ENCODE measurements at places on chromosomes 1 and 21.

- DNase-seq, result no peak
Measured at GRCh38 chr1:84450910-84451309, 28.2 kb upstream of the RPF1 start.

DNA sequence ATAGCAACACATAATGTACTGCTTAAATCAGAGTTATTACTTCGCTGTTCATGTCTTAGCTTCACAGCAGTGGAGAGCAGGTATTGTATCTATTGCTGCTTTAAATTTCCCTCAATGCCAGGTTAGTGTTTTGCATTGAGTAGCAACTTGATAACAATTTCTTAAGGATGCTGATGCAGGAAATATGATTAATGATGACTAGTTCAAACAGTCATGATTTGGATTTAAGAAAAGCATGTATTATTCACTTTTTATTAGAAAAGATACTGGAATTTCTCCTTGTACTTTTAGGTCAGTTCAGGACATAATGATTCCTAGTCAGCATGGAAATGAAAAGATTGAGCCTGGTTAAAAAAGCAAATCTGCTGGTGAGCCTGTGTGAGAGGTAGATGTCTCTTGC, 67.2 kb upstream of the ARHGAP29 start:
- DNase-seq, result no peak

GRCh38 chr1:212738330-212738729, 38.7 kb upstream of the BATF3 start:
- DNase-seq, result no peak

- DNase-seq, result no peak
Measured at GRCh38 chr21:34844013-34844923, 175.5 kb downstream of the CLIC6 start.

GRCh38 chr1:70994753-70995268, 52.8 kb downstream of the PTGER3 start:
- no peak for DNase-seq

- DNase-seq, result no peak
Measured at GRCh38 chr1:94986783-94987182, 59.9 kb upstream of the CNN3 start.

- no peak for DNase-seq
Measured at GRCh38 chr21:25254491-25255174, 352.6 kb downstream of the MRPL39 start.

GRCh38 chr1:196034080-196034706, 574.0 kb downstream of the KCNT2 start:
- DNase-seq, result no peak

DNA sequence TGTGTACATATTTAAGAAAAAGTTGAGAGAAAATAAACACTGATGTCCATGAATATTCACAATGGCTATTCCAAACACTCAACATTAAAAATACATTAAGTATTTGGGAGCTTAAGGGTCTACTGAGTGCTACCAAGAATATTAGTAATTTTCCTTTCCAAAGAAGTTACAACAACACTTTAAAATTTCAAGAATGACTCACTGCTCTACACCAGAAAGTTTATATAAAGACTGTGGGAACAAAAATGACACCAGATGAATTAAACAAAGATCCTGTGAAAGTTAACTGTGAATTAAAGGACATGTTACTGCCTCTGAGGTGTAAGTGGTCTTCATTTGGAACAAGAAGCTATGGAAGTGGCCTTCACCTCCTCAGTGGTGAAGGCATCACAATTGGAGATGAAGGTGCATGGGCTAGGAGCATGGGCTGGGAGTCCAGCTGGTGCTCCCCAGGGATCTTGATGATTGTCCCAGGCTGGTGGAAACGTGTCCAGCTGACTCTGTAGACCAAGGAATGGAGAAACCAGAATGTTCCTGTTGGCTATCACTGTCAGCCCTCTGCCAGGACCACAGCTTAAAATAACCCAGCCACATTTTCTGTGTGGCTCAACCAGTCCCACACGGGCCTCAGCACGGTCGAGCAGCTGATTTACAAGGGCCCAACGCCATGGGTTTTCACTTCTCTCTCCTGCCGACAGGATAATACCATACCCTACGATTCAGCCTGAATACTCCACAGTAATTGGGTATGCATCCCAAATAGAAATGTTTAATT, 28.8 kb downstream of the TAF5L start:
- no peak for DNase-seq

DNA sequence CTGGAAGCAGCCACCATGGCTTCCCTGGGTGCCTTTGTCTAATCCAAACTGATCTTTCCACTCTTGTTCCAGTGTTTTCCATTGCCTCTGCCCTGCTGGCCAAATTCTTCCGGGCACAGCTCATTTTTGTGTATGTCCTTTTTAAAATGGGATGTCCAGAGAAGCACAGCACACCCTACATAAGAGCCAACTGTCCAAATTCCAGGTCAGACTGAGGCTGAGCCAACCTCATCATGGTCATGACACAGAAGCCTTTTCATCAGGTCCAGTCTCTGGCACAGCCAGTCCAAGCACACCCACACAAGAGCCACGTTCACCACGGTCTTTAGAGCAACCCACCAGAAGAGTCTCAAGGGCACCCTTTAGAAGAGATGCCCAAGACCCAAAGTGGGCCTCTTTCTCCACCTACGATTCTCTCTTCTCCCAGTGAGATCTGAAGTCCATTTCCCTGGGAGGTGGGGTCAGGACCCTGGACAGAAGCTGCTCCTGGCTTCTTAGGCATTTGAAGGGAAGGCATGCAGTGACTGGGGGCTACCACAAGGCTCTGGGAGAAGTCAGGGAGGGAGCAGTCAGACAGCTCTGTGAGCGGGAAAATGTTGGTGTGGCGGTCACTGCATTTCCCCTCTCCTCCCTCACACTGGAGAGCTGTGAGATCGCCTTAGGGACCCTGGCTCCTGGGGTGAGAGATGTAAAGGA, 53.2 kb downstream of the SYT2 start:
- no peak for DNase-seq

- no peak for DNase-seq
Measured at GRCh38 chr21:16239659-16240265, 510.0 kb downstream of the USP25 start.

DNA sequence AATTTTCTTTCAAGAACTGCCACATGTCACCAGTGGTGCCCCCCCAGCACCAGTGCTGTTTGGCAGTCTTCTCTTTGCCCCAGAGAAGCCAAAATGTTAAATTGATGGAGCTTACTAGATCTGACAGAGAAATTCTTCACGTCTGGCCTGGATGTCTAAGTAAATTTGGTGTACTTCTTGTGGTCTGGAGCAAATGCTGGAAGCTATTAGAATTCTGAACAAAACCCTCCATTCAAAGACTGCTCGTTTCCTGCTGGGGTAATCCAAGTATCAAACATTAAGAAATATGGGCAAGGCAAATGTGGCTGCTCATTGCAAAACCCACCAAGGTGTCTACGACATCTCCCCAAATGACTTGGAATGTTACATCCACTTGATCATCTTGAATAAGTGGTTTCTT, 92.3 kb downstream of the ROR1 start:
- no peak for DNase-seq

GRCh38 chr1:10833630-10834557, 37.4 kb upstream of the CASZ1 start:
- DNase-seq, result no peak

DNA sequence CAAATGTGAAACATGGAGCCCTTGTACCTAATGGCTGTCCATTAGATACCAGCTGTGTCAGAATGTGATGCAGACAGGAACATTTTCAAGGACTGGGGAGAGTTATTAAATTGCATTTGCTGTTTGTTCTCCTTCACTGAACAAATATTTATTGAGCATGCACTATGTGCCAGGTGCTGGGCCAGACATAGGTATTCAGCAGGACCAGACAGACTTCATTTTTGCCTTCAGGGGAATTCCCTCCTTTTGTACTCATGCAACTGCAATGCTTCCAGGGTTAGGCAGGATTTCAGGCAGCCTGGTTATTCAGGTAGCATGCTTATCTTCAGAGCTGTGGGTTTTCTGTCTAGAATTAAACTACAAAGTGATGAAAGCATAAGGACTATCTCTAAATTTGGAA, 64.2 kb upstream of the SMYD2 start:
- DNase-seq, result no peak

DNA sequence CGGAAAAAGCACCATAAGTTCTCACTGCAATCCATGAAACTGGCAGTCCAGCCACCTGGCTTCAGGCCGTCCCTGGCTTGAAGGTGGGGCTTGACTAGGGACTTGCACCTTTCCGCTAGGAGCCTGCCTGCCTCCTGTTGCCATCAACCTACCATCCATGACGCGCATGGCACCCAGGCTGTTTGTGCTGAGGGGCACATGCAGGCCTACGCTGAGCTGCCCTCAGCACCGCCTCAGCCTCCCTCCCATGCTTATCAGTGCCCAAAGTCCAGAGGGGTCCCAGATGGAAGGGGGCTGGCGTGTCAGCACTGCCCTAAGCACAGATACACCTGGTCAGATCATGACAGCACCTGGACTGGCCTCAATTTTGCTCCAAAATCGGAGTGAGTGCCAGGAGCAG, 190.2 kb upstream of the LYPLAL1 start:
- DNase-seq, result no peak

- DNase-seq, result no peak
Measured at GRCh38 chr1:23927097-23927496, 13.9 kb upstream of the CNR2 start.

GRCh38 chr1:154689083-154689482, 81.1 kb upstream of the ADAR start:
- no peak for DNase-seq

- no peak for DNase-seq
Measured at GRCh38 chr1:93143769-93144168, 36.4 kb downstream of the TMED5 start.

- DNase-seq, result no peak
Measured at GRCh38 chr1:117146072-117146471, 24.5 kb upstream of the TRIM45 start.

- DNase-seq, result no peak
Measured at GRCh38 chr1:58792846-58793245, 9.0 kb upstream of the JUN start.

DNA sequence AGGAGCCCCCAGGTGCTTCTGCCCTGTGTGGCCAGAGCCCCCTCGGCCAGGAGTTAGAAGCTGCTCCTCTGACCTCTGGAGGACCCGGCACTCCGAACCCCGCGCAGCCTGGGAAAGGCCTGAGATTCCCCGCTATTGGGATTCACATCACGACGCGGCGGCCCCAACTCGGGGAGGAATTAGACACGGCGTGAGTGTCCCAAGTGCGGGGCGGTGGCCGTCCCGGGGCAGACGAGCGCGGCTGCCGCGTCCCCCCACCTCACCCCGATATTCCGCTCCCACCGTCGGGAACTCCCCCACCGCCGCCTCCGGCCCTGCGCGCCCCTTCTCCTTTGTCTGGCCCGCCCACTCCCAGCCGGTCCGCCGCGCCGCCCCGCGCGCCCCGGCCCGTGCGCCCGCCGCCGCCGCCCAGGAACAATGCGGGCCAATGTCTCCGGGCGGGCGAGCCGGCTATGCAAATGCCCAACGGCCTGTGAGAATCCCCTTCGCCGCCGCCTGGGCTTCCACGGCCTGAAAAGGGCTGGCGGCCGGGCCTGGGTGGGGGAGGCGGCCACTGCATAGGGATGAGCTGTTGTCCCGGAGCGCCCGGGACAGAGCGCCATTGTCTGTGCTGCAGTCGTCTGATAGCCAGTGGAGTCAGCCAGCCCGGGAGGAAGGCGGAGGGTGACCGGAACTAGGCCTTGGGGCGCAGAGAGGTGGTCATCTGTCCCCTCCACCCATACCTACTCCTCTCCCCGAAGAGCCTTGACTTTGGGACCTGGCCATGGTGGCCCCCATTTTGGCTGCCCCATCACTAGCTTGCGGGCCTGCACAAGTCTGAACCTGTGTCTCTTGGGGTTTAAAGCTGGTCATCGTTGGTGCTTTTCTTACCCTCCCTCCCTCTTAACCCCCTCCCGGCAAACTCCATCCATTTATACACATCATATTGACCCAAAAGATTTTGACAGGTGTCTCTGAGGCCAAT, 19.4 kb downstream of the RHBG start:
- no peak for DNase-seq

- DNase-seq, result no peak
Measured at GRCh38 chr1:40421431-40422384, 28.6 kb upstream of the ZFP69B start.

DNA sequence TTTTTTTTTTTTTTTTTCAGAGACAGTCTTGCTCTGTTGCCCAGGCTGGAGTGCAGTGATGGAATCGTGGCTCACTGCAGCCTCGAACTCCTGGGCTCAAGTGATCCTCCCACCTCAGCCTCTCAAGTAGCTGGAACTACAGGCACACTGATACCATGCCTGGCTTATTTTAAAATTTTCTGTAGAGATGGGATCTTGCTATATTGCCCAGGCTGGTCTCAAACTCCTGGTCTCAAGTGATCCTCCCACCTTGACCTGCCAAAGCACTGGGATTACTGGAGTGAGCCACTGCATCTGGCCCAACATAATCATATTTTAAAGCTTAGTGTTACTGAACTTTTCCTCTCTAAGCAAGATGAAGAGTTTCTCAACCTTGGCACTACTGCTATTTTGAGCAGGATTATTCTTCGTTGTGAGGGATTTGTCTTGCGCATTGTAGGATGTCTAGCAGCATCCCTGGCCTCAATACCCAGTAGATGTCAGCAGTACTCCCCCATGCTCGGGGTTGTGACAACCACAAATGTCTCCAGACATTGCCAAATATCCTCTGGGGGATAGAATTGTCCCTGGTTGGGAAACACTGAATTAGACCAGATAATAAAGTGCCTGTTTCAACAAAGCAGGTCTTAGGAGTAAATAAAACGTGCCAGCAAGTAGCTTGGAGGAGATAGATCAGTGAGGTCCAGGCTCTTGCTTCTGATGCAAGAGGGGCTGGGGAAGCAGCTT, 15.1 kb upstream of the THRAP3 start:
- DNase-seq, result no peak

DNA sequence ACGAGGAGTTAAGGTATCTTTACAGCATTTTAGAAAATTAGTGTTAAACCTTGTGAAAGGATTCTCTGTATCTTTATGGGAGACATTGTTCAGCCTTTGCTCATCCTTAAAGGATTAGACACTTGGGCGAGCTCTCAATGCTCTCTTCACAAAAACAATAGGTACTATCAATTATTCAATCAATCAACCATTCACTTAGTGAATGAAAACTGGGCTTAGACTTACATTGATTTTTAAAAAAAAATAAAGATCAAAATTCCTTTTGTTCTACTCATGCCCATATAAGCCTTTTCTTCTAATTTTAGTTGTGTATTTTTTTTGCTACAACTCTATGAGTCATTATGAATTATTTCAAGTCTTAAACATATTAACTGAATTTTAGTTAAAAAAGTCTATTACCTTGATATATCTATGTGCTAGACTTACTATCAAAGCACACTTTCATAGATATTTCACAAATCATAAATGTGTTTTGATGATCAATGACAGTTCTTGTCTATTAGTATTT, 181.2 kb downstream of the DPYD start:
- no peak for DNase-seq

- DNase-seq, result no peak
Measured at GRCh38 chr21:34925597-34925996, 123.5 kb downstream of the RUNX1 start.

- DNase-seq, result no peak
Measured at GRCh38 chr1:9510130-9510529, 29.1 kb upstream of the SLC25A33 start.

- no peak for DNase-seq
Measured at GRCh38 chr1:209883341-209883971, 54.6 kb upstream of the SYT14 start.

GRCh38 chr1:112735752-112736151, 20.6 kb upstream of the PPM1J start:
- no peak for DNase-seq

GRCh38 chr1:97680470-97680869, 240.4 kb downstream of the DPYD start:
- no peak for DNase-seq
